ENCODE measurements at places on chromosomes 7 and 10.

GRCh38 chr10:96257944-96258343 is 13.4 kb downstream of the BLNK start:
- DNase-seq, result no peak

- no peak for DNase-seq
Measured at GRCh38 chr7:145478541-145478940, 638.1 kb upstream of the CNTNAP2 start.

DNA sequence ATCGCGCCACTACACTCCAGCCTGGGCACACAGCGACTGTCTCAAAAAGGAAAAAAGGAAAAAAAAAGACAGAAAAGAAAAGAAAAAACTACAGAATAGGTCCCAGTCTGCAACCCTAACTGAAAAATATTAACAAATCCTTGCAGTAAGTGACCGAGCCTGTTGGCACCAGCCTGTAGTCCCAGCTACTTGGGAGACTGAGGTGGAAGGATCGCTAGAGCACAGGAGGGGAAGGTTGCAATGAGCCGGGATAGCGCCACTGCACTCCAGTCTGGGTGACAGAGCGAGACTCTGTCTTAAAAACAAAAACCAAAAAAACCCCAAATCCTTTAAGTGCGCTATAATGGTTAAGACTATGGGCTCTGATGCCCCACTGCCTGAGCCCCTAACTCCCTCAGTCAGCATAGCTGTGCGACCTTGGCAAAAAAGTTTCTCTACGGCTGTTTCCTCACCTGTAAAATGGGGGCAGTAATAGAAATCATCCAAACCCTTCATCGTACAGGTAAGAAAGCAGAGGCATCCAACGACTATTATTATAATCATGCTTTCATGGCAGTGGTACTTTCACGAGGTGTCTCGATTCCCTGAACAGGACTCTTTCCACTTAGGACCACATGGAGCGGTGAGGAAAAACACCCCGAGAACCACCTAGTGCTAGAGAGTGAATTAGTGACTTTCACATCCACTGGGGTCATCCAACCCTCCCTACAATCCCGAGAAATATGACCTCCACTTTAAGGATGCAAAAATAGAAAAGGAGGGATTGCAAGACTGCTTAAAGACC is 755 bp downstream of the TOMM7 start:
- no peak for DNase-seq

DNA sequence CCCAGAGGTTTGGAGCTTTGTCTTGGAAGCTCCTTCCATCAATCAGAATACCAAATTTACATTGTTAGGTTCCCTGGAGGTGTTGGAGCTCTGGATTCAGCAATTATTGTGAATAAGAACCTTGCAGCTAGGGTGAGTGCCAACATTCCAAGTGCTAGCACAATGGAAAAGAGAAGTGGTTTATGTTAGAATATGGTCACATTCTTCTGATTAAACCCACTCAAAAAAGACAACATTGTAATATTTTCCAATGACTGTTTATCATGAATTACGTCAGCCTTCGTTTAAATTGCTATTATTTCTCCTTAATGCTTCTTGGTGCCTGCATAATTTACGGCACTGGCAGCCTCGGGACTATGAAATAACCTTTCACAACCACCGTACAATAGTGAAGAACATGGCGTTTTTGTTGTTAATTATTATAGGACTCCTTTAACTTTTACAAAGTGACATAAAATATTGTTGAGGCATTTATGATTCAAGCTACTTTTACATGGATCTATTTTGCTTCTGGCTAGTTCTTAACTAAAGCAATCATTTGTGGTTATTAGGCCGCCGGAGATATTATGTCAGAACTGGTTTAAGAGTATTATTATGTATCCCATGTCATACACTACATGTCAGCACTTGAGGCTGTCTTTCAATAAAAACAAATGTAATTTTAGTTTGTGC is 117.7 kb downstream of the ARID5B start:
- no peak for DNase-seq

- DNase-seq, result no peak
Measured at GRCh38 chr10:69715156-69715898, 85.3 kb downstream of the FAM241B start.

- no peak for DNase-seq
Measured at GRCh38 chr7:131071786-131072504, 255.7 kb upstream of the MKLN1 start.

DNA sequence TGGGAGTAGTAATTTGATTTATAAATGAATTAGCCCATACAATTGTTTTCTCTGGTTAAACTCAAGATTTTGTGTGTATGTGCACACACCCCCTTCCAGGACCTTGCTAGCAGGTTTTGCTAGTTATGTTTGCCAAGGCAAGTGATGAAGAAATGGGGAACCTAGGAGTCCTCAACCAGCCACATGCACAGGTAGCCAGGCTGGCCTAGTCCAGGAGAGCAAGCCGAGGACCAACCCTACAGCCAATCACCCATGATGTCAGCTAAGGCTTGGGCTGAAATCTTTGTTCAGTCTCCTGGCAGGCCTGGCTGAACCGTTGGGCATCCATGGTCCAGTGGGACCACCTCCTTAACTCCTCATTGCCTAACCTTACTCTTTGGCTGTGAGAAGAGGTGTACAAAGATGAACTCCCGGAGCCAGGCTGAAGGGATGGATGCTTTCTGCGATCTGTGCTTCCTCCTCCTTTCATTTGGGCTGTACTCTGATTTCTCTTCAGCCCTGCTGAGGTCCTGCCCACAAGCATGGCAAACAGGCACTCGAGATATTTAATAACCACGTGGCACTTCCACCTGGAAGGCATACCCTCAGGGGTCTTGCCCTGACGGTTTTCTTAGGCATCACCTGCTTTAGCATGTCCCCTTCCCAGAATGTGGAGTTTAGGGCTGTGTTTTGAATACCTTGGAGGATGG is 22.1 kb downstream of the HNRNPA2B1 start:
- DNase-seq, result no peak

DNA sequence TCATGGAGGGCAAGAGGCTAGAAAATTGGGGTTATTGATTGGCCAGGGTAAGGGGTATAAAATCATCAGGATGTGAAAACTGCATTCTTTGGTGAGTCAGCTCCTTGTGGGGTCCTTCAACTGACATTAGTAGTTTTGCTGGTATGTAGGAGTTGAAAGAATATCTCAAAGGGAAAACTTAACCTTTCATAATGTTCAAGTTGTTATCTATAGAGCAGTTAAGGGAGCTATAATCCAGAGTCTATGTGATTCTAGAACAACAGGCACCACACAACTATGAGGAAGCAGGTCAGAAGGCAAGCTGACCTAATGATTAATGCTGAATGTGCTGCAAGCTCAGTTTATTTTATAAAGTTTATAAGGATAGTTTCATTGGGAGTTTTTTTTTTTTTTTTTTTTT is 13.7 kb downstream of the PRPS1L1 start:
- DNase-seq, result no peak

DNA sequence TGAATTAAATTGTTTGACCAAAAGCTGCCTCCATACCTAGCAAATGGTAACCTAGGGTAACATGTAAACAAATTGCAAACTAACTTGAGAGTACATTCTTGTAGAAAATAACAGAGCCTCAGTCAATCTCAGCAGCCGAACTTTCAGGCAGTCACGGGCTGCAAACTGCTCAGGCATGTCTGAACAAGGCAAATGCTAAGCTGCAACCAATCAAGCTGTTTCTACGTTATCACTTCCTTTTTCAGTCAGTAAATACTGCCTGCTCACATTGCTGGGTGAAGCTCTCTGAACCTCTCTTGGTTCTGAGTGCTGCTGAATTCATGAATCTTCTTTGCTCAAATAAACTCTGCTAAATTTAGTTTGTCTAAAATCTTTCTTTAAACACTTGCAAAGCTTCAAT is 1212.4 kb downstream of the SORCS1 start:
- peak; percentile 21 for DNase-seq

- DNase-seq, result no peak
Measured at GRCh38 chr7:135747366-135747765, 1.2 kb downstream of the FAM180A start.
